ENCODE measurements at places on chromosomes 7 and 10.

GRCh38 chr7:34832020-34832419 is 174.0 kb downstream of the NPSR1 start:
- no peak for DNase-seq

DNA sequence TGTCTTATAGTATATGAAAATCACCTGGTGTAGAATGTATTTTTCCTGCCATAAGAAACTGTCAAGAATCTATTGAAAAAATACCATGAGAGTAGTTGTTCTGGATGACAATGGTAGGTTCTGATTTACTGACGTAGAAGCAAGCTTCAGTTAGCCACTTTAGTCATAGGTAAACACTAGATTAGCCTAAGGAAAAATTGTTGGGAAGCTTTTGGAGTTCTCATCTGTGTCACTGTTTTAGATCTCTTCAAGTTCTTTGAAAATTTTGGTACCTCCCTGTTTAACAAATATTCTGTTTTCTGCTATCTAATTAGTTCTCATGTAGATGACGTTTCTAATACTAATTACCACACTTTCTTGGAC is 131.8 kb downstream of the ADK start:
- no peak for DNase-seq

- no peak for DNase-seq
These were observed 1174.0 kb downstream of the SORCS1 start for GRCh38 chr10:105990529-105990928.

- DNase-seq: no peak
These were observed 7.1 kb downstream of the FAM171A1 start for GRCh38 chr10:15364001-15364400.
